T-helper 22 cell (primary cell): ENCODE measurements at places on chromosomes 11 and 22.

DNA sequence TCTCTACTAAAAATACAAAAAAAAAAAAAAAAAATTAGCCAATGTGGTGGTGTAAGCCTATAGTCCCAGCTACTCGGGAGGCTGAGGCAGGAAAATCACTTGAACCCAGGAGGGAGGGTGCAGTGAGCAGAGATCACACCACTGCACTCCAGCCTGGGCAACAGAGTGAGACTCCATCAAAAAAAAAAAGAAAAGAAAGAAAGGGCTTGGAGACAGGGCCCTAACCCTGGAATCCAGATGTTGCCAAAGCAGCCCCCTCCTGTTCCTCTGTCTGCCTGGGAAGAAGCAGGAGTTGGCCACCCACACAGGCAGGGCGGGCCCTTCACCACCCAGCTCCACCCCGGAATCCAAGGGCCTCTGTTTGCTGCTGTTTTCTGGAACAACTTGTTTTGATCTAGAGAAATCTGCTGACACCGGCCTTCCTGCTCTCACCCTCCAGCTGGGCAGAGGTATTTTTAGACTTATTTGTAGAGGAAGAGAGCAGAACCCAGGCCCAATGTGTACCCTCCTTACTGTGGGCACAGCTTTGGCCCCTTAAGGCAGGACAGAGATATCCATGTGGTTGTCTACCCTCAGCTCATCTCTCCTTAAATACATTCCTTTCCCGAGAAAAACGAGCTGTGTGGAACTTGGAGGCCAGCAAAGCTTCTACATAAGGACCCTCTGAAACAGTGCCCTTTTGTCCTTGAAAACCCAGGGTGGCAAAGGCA lies 2.7 kb upstream of the NEAT1 start:
- peak; percentile 54 for DNase-seq

DNA sequence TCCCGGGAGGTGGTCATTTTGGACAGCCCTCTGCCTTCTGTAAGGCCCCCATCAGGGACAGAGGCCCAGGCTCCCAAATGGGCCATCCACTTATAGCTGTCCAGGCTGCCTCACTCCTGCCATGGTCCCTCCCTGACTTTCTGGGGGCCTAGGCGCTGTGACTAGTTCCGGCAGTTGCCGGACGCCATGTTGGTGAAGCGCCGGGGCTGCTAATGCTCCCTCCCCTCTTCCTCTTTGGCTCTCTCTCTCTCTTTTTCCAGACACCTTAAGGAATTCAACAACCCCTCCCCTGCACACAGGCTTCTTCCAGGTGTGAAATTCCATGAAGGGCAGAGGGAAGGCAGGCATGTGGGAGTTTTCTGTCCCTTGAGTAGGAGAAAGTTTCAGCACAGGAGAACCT lies 445.6 kb downstream of the SOX6 start:
- no peak for DNase-seq

DNA sequence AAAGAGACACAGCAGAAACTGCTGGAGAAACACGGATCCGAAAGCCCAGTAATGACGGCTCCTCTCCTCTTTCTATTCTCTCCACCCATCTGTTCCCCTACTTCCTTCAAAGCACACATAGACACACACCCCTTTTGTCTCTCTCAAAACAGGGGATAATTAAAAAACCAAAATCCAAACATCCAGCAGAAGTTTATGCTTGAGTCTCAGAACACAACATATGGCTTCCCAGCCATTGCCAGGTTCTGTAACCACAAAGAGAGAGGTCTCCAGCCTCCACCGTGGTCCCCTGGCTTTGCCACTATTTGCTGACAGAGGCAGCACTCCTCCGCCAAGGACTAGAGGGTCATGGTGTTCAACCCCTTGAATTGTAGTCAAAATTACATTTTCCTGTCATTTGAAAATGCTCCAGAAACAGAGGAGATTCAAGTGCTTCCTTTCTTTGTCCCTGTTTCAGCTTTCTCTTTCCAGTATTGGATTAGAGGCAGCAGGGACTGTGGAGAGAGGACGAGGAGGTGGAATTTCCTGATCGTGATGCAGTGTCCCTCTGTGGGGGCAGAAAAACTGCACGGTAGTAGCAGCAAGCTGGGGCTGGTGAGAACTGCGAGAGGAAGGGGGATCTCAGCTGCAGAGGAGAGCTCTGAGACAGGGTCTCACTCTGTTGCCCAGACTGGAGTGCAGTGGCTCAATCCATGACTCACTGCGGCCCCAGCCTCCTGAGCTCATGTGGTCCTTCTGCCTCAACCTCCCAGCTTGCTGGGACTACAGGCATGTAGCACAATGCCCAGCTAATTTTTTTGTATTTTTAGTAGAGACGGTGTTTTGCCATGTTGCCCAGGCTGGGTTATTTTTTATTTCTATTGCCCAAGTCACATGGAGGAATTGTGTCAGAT lies 60.3 kb downstream of the UBASH3B start:
- no peak for DNase-seq

GRCh38 chr11:66362481-66363147 lies 8.9 kb downstream of the SLC29A2 start:
- no peak for DNase-seq
